Stomach (tissue), 19 donors: ENCODE measurements at places on chromosomes 3 and 15. TPM values are rescaled to one million over a fixed set of nuclear protein-coding genes. Genes with fewer than 3 reads are reported as not detected.

Gene FMN1
- 51.0 TPM for total RNA-seq

Gene GOLGA8G
- not detected for total RNA-seq

DNA sequence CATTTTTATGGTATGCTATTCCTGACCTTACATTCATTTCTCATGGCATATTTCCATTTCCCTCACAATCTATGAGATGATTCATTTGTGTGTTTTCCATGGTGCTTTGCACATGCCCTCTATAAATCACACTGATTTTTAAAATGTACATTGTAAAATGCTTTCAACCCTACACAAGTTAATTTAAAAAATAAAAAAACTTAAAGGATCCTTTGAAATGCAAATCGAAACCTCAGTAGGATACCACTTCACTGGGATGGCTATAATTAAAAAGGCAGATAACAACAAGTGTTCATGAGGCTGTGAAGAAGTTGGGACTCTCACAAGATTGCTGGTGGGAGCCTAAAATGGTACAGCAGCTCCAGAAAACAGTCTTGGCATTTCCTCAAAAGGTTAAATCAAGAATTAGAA, 83.5 kb downstream of the FMN1 start:
- no peak for DNase-seq

- DNase-seq: no peak
Measured at GRCh38 chr3:140433431-140433830, 244.4 kb upstream of the TRIM42 start.

DNA sequence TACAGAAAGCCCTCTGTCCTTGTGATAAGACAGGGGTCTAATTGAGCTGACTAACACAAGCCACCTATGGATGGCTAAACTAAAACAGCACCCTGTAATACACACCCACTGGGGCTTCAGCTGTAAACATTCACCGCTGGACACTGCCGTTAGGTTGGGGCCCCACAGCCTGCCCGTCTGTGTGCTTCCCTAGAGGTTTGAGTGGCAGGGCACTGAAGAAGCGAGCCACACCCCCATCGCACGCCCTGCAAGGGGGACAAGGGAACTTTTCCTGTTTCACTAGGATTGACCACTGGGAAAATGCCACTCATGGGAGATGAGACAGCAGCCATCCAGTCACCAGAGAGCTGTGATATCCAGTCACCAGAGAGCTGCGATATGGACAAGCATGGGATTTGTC, 335.7 kb upstream of the CFAP20DC start:
- no peak for DNase-seq

DNA sequence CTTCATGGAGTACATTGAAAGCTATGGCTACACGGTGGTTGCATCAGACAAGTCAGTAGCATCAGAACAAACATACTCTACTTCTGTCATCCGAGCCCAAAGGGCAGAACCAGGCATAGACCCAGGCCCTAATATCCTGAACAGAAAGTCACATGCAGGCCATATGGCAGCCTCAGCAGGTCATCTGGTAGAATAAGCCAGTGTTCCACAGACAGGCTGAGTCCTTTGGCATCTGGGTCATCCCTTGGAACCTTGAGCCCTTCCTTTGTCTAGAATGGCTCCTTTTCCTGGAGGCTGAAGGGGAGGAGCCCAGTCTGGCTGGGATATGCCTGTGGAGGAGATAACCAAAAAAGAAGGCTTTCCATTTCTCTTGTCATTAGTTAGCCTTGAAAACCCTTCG, 29.2 kb downstream of the SEMA6D start:
- no peak for DNase-seq

- no peak for DNase-seq
Measured at GRCh38 chr3:54573858-54574257, 354.0 kb downstream of the LRTM1 start.
